Stimulated activated CD4-positive, alpha-beta T cell treated with anti-CD3 and anti-CD28 coated beads, Interleukin-2, amount 100 ng/mL, for 48 hours (primary cell): ENCODE measurements at places on chromosomes 6 and 20.

DNA sequence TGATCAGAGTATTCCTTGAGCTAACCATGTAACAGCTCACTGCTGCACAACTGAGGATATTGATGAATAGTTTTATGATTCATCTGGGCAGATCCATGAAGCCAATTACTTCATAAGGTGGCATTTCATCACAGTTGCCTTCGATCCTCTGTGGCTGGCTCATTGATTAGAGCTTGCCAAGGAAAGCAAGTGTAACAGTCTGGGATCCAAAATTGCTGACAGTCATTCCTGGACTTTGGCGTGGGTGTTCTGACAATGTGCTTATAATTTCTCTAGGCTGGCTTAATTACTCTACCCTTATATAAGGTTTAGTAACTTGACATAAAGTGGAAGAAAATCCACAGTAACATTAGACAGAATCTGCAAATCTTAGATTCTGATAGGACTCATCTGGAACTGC is 551.3 kb upstream of the CDH4 start:
- DNase-seq = no peak

DNA sequence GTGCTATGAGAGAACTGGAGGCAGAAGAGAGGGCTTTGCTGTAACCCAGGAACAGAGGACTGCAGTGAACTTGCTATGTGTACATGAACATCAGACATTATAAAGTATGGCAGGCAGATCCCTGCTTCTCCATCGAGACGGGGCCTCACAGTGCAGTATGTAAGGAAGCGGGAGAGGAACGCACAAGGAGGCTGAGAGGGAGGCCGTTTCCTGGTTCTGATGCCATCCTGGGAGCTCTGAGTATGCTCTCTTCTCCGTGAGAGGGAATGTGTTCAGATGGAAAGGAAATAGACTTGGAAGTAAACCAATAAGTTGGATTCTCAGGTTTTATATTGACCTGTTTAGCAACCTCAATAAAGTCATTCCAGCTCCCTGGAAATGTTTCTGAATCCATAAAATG is 101.8 kb downstream of the ALDH8A1 start:
- DNase-seq = no peak

- no peak for DNase-seq
Measured at GRCh38 chr6:43997345-43997677, 129.9 kb downstream of the MRPL14 start.

DNA sequence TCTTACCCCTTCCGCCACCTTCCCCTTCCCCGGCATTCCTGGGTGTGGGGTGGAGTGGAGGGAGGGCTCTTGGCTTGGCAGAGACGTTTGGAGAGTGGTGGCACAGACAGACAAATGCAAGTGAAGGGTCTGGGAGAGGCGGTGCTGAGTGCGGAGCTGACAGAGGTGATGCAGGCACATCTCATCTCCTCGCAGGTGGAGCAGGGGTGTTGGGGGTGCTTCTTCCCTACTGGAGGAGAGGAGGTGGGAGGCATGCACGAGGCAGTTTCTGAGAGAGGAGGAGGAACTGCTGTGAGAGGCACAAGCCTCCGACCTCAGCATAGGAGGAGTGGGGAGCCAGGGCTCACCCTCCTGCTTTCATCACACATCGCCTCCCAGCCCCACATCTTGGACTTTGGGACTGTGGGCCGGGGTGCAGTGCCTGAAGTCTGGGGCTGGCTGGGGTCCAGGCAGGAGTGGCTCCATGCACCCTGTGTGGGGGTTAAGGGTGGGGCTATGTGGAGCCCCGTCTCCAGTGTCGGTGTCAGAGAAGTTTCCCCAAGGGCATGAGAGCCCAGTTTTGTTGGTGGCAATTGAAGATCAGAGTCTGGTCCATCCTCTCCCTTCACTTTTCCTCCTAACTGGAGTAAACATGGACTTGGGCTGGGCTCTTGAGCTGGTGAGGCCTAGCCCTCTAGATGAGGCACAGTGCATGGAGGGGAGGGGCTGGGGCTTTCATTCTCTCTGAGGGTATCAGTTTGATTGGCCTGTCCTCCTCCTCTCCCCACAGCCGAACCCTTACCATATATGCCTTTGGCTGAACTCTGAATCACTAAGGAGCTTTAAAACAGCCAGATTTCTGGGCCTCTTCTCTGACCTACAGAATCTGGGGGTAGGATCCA is 20.2 kb upstream of the SLC22A7 start:
- DNase-seq = no peak

GRCh38 chr20:38859070-38859690 is 53.7 kb downstream of the PPP1R16B start:
- no peak for DNase-seq

GRCh38 chr6:137646484-137646883 is 152.3 kb upstream of the OLIG3 start:
- DNase-seq = no peak

- no peak for DNase-seq
Measured at GRCh38 chr6:152233547-152234320, 403.4 kb downstream of the SYNE1 start.

DNA sequence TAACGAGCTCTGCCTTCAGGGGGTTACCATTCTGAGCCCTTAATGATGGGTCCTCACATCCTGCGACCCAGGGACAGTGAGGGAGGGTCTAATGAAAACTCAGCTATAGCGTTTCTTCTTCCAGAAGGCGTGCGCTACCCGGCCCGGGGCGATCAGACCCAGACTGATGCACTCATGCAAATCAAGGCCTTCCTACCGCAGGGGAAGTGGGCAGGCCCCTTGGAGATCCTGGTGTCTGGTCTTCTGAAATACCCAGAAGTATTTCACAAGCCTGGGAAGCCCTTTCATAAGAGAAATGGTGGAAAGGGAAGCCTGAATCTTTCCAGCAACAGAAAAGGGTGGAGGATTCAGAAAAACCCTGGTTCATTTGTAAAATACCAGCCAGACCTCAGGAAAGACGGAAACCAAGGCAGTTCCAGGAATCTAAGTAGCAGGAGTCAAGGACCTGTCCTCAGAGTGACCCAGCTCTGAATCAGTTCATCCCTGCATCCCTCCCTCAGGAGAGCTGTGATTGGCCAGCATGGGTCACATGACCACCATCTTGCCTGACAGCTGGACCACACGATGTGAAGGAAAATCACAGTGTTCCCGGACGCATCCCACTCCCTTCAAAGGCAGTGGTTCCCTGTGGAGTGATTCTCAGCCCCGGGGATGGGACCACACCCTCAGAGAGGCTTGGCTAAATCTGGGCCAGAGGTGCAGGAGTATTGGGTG is 12.7 kb downstream of the BFSP1 start:
- DNase-seq = no peak

GRCh38 chr6:14321992-14322772 is 204.6 kb downstream of the CD83 start:
- DNase-seq = no peak

GRCh38 chr6:166153966-166154365 is 13.7 kb downstream of the TBXT start:
- no peak for DNase-seq

DNA sequence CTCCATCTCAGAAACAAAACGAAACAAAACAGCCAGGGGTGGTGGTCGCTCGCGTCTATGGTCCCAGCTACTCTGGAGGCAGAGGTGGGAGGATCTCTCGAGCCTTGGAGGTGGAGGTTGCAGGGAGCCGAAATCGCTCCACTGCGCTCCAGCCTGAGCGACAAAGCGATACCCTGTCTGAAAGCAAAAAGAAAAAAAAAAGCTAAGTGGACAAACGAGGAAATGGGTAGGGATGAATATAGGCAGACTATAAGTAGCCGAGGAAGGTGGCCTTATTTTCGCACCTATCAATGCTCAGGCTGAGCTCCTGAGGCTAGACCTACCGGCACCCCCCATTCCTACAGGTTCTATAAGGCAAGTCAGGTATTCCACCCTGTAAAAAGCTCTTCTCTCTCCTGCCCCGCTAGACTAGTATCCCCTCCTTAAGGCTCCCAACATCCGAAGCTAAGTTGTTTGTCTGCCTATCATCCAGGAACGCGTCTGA is 650 bp upstream of the CASP8AP2 start:
- DNase-seq = no peak

GRCh38 chr6:18424201-18424600 is 37.1 kb downstream of the RNF144B start:
- DNase-seq = no peak

DNA sequence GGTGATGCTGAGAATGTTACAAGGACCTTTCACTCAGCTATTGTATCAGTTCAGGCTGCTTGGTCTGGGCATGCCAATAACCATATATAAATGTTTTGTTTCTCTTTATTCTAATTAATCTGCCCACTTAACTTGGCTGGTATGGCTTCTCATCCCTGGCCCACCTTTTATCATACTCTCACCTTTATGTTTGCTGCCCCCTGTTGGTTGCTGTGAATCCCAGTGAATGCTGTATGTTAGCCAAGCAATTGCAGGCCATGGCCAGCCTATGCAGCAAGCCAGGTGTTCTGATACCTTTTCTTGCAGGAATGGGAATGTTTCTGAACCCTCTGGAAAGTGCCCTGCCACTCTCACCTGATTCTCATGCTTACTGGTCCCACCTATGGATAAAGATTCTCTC is 54.6 kb downstream of the PCSK2 start:
- peak; percentile 14 for DNase-seq
